ENCODE measurements at places on chromosomes 11 and 22.

- DNase-seq, result no peak
These were observed 34.5 kb downstream of the TENM4 start for GRCh38 chr11:79406376-79406775.

DNA sequence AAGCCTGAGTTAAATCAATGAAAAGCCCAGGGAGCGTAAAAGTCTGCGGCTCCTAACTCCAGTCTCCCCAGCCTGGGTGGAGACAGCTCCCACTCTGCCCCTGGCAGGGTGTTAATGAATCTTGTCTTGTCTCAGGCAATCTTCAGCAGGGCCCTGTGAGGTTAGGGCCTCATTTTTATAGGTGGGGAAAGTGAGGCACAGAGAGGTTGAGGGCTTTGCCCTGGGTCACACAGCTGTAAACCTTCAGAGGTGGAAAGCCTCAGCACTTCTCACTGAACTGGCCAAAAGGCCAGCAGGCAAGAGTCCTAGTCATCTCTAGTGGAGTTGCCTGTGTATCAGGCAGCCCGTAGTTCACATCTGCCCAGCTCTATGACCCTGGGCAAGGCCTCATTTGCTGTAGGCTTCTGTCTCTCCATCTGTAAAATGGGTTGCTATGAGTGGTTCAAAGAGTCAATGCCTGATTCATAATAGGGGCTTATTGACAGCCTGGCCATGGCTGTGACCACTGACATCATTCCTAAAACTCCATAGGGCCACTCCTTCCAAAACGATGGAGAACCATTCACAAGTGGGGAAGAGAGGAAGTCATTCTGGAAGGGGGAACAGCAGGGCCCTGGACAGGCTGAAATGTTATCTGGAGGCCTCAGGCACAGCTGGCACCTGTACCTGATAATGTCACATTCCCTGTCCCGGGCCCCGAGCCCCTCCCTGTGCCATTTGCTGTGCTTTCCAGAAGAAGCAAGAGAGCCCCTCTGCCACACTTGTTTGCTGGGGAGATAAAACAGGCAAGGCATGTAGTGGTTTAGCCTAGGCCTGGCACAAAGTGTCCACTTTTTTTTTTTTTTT is 6.0 kb downstream of the CBX7 start:
- DNase-seq, result peak; percentile 60

DNA sequence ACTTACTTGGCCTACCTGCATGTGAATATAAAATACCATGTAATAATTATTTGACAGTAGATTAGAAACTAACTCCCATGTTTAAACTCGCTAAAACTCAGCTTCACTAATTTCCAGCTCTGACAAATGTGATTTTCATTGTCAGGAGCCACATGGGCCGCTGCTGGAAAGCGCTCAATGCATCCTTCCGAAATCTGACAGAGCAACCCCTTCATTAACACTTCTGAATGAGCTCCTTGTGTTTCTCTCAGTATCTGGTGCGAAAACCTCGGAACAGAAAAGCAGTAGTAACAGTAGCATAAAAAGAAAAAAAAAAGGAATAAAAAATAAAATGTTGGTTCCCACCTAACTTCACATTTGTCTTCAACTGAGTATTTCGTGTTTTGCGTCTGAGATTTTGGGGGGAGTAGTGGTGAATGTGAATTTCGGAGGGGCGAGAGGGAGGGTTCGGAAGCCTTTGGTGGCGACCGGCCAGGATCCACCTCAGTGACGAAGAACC is 710 bp downstream of the MTCH2 start:
- DNase-seq, result no peak

DNA sequence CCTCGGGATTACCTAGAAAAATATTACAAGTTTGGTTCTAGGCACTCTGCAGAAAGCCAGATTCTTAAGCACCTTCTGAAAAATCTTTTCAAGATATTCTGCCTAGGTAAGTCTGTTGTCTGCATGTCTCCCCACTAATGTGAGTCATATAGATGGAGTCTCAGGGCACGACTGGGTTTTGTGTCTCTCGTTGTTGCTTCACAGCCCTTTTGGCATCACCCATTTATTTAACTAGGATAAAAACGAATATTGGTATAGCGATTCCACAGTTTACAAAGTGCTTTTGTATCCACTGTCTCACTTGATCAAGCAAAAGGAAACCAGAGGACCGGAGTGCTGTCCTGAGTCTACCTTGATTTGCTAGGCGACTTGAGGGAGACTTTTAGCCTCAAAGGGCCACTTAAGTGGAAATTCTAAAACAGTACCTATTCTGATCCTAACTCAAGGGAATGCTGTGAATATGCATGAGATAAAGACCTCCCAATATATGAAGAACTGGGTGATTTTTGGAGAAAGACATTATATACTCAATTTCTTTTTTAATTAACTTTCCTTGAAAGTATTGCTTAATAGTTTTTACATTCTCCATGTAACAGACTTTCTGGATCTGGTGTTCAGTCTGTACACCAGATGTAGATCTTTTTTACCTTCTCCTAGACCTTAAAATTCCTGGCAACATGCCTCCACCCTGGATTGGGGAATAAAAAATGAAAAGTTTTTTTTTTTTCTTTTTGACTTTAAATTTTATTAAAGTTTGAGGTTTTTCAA is 590 bp downstream of the NNMT start:
- DNase-seq, result no peak

GRCh38 chr22:36613958-36614357 is 85.0 kb upstream of the EIF3D start:
- no peak for DNase-seq

GRCh38 chr22:22099833-22100812 is 117.5 kb upstream of the TOP3B start:
- no peak for DNase-seq

DNA sequence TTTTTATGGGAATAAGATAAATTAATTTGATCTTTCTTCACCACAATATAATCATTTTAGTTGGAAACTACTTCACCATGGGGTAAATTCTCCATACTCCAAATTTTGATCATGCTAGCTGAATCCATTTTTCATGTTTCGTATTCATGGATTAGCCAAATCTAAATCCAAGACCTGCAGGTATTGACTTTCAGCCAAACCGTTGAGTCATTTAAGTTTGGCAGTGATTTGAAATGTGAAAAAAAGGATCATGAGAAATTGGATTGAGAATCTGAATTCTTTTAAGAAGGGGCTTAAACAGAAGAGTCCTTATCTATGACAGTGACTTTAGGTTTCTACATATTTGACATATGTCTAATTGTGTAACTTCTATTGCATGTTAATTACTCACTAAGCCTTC is 5.3 kb downstream of the GAS2 start:
- DNase-seq, result no peak

DNA sequence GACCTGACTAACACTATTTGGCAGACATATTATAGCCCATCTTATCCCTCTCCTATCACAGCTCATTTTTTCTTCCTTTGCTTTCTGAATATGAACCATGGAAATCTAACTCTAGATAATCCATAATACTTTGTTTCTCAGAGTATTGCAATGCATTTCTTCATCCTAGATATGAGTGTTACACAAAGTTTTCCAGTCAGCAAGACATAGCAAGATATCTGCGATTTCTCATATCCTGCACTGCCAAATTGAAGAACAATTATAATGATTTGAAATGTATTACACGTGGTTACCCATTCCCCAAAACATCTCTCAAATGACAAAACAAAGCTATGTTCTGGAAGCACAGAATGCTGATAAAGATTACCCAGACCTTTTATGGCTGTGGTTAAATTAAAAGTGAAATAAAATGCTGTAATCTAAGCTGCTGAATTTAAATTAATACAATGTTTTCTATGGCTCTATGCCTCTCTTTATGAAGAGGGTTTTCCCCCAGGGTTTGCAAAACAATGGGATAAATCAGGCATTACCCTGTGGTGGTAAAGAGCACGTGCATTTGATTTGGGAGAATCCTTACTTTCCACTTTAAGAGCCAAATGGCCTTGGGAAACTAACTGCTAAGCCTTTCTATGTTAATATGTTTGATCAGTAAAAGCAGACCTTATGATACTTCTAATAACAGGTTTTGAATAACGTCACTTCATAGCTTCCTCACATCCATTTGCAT is 1291.0 kb upstream of the CNTN5 start:
- no peak for DNase-seq

DNA sequence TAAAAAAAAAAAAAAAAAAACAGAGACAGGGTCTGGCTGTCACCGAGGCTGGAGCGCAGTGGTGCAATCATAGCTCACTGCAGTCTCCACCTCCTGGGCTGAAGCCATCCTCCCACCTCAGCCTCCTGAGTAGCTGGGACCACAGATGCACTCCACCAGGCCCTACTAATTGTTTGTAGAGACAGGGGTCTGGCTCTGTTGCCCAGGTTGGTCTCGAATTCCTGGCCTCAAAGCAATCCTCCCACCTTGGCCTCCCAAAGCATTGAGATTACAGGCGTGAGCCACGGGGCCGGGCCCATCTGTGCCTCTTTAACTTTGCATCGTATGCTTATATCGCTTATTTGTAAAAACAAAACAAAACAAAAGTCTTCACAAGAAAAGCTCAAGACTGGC is 3.1 kb downstream of the CPT1A start:
- no peak for DNase-seq

- no peak for DNase-seq
These were observed 98.2 kb downstream of the SGSM3 start for GRCh38 chr22:40468616-40469015.

- DNase-seq, result peak; percentile 7
These were observed 8.6 kb upstream of the CD3E start for GRCh38 chr11:118295815-118296454.

GRCh38 chr11:12991426-12991825 is 17.7 kb upstream of the RASSF10 start:
- no peak for DNase-seq

GRCh38 chr11:111414267-111414931 is 35.3 kb upstream of the POU2AF1 start:
- no peak for DNase-seq

DNA sequence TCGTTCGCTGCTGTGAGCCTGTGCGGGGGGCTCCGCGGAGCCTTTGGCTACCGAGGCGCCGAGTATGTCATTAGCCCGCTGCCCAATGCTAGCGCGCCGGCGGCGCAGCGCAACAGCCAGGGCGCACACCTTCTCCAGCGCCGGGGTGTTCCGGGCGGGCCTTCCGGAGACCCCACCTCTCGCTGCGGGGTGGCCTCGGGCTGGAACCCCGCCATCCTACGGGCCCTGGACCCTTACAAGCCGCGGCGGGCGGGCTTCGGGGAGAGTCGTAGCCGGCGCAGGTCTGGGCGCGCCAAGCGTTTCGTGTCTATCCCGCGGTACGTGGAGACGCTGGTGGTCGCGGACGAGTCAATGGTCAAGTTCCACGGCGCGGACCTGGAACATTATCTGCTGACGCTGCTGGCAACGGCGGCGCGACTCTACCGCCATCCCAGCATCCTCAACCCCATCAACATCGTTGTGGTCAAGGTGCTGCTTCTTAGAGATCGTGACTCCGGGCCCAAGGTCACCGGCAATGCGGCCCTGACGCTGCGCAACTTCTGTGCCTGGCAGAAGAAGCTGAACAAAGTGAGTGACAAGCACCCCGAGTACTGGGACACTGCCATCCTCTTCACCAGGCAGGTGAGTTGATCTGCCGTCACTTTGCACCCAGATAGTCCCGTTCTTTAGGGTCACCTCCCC is 1.0 kb downstream of the ADAMTS15 start:
- no peak for DNase-seq

GRCh38 chr22:19891317-19892256 is 36.9 kb upstream of the GNB1L start:
- DNase-seq, result no peak

- DNase-seq, result no peak
These were observed 111.1 kb upstream of the TTC12 start for GRCh38 chr11:113203141-113203753.

GRCh38 chr11:97231231-97231630 is 841.4 kb downstream of the JRKL start:
- no peak for DNase-seq

DNA sequence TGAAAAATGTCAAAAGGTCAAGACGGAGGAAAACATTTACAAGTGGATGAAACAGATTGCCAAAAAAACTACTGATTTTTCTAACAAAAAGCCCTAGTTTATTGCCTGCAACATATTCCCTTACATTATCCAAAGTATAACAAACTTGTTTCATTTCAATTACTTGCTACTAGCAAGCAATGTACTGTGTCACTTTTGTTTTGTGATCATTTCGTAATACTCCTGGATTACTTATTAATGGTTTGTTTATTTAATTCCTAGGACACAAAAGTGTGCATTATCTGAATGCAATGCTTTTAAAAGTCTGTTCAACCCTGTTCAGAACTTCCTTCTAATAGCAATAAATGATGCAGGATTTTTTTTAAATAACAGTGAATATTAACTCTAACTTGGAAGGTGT is 50.9 kb downstream of the CCDC34 start:
- no peak for DNase-seq

DNA sequence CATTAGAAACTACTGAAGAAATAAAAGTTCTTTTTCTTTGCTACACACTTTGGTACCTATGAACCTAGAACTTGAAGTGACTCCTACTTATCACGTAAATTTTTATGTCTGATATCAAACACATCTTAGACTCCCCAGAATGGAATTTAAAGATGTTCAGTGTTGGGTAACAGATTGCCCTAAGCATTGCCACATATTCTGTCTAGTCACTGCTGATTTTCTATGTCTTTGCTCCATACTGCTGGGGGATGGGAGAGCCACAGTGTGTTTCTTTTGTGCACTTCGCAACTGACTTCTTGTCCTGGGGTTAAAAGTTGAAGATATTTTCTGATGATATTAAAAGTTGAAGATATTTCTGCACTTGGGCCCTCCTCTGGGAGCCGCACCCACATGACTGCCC is 19.4 kb upstream of the MYO18B start:
- no peak for DNase-seq

- DNase-seq, result no peak
These were observed 495 bp upstream of the PKNOX2 start for GRCh38 chr11:125164091-125164421.

DNA sequence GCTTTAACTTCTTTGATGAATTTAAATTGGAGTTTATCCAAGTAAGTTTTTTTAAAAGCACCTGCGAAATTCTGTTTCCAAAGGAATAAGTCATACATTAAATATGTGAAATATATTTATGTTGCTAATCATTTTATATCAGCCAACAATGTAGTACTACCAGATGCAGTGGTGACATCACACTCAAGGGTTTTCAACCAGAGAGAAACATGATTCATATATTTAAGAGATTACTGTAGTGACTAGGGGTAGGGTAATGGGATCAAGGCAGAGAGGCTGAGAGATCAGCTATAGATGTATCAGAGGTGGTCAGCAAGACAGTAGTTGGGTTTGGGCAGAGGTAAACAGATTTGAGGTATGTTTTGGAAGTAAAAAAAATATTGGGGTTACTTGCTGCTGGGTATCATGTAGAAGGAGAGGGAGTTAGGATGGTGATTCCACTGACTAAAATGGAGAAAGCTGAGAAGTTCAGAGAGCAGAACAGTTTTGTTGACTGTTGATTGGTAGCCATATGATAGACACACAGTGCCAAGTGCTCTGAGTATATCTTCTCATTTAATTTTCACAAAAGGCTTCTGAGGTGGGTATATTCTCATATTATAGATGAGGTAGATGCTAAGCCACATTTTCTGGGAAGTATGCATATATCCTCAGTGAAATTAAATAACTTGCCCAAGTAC is 39.4 kb downstream of the CEP57 start:
- no peak for DNase-seq

DNA sequence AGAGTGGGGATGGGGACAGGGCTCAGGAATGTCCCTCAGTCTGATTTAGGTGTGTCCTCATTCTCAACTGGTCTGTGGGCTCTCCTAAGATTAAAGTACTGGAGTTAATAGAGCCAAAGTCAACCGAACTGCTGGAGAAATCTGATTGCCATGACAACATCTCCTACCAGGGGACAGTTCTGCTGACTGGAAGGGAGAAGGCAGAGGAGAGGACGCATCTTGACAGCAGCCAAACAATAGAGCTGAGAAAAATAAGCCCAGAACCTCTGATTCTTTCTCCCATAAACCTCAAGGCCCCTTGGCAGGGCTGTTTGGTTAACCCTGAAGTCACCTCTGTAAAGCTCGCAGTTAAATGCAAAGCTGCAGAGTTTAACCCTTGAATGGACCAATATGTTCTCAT is 2.8 kb downstream of the KCTD14 start:
- DNase-seq, result no peak
